ENCODE measurements at places on chromosomes 2 and 18.

- DNase-seq = peak; percentile 54
Measured at GRCh38 chr2:190791347-190791975, 89.2 kb upstream of the GLS start.

GRCh38 chr2:200763422-200763821, 48.3 kb upstream of the BZW1 start:
- no peak for DNase-seq

DNA sequence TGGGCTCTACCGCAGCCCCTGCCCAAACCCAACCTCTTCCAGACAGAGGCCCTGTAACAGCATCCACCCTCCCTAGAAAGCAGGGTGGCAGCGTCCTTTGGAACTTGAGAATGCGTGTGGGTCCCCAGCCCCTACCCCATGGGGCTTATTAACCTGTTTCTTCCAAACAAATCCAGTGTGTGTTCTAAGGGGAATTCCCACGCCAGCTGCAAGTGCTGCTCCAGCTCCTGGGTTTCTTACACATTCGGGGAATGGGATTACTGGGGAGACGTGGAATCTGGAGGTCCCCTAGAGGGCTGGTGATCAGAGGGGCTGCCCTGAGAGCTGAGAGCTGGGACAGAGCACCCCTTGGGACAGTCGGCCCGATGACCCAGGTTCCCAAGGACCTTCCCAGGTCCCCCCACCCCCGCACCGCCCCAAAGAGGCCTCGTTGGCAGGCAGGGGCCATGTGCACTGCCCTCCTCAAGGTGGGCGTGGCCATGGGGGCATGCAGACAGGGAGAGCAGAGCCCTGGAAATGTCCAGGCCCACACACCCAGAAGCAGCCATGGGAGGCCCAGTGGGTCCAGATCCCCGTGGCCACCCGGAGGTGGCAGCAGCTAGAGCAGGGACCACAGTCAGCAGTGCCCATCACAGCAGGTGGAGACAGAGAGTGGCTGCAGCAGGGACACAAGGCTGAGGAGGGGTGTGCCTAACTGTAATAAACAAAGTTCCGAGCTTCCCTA, 18.8 kb upstream of the TEX44 start:
- no peak for DNase-seq

- DNase-seq = no peak
Measured at GRCh38 chr2:73009177-73009839, 62.2 kb downstream of the SFXN5 start.

- DNase-seq = no peak
Measured at GRCh38 chr2:226544596-226545210, 254.9 kb downstream of the IRS1 start.

GRCh38 chr2:20877960-20878359, 55.1 kb upstream of the LDAH start:
- DNase-seq = no peak

- no peak for DNase-seq
Measured at GRCh38 chr2:2389215-2389614, 58.1 kb upstream of the MYT1L start.

GRCh38 chr2:32745191-32745590, 117.3 kb downstream of the TTC27 start:
- DNase-seq = peak; percentile 30

GRCh38 chr2:178947006-178947405, 102.9 kb downstream of the CCDC141 start:
- DNase-seq = no peak

- no peak for DNase-seq
Measured at GRCh38 chr2:108436976-108437375, 12.0 kb upstream of the GCC2 start.

DNA sequence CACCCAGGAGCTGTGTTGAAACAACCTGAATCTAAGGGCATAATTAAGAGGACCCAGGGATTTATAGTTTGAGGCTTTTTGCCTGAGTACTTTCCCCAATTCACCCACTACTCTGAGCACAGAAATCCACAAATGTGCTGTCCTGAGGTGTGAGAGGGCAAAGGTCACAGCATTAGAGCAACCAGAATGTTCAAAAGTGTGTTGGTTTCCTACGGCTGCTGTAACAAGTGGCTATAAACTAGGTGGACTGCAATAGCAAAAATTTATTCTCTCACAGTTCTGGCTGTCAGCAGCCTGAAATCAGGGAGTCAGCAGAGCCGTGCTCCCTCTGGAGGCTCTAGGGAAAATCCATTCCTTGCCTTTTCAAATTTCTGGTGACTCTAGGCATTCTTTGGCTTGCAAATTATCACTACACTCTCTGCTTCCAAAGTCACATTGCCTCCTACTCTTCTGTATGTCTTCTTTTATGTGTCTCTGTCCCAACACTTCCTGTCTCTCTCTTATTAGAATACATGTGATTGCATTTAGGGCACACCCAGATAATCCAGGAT, 91.4 kb upstream of the TACR1 start:
- DNase-seq = peak; percentile 23

DNA sequence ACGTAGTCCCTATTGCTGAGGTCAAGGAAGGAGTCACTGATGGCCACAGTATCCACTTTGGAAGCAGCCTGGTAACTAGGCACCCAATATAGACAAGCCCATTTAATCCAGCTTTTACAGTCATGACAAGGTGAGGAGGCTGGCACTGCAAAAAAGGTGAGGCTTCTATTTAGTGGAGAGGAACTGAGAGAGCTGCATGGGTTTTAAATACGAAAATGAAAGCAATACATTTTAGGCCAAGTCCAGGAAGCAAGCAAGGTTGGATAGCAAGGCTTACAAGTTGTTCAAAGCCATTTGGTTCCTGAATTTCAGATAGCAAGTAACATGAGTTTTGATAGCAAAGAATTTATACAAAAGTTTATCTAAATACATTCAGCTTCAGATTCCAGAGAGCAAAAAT, 80.4 kb downstream of the SGPP2 start:
- DNase-seq = no peak

DNA sequence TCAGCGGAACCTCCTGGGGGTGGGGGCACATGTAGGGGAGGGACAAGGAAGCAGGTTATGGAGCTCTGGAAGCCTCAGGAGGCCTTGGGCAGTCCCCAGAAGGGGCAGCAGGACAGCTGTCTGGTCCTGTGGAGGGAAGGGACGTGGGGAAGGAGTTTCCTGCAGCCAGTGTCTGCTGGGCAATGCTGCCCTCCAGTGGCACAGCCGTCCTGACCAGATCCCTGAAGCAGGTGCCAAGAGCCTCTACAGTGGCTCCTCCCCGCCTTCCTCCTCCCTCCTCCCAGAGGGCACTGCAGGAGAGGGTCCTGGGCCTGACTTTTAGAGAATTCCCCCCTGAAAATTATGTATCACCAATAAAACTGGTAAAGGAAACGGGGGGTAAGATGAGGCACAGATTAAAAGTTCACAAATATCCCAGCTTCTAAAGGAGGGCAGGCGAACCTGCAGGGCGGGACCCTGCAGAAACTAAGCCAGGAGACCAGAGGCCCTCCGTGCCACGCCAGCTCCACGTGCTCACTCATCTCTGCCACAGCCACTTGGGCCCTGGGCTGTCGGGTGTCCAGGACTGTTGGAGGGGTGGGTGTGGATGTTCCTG, 258.5 kb downstream of the TWIST2 start:
- peak; percentile 57 for DNase-seq

DNA sequence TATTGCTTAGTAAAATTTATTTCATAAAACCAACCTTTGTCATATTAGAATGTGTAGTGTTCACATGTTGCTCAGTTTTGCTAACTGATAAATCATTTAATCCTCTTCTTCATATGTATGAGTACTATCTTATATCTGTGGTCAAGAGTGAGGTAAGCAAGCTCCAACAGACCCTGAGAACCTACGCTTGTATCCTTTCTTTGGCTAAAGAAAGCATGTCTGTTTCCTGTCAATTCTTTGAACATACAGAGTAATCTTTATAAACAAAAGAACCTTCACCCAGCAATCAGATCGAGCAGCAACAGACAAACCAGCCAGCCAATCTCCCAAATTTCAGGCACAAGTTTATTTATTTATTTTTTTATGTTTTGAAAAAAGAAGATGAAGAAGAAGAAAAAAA, 6.4 kb downstream of the ADCYAP1 start:
- no peak for DNase-seq

GRCh38 chr2:50922506-50922905, 109.4 kb downstream of the NRXN1 start:
- DNase-seq = no peak

- DNase-seq = no peak
Measured at GRCh38 chr2:229443141-229443540, 172.1 kb upstream of the PID1 start.

- DNase-seq = peak; percentile 58
Measured at GRCh38 chr2:165114346-165114939, 89.4 kb downstream of the SCN3A start.

- no peak for DNase-seq
Measured at GRCh38 chr2:160664603-160665140, 171.1 kb upstream of the RBMS1 start.

GRCh38 chr2:187313831-187314230, 134.2 kb downstream of the CALCRL start:
- DNase-seq = no peak

- DNase-seq = no peak
Measured at GRCh38 chr2:237453671-237454070, 33.4 kb upstream of the MLPH start.

DNA sequence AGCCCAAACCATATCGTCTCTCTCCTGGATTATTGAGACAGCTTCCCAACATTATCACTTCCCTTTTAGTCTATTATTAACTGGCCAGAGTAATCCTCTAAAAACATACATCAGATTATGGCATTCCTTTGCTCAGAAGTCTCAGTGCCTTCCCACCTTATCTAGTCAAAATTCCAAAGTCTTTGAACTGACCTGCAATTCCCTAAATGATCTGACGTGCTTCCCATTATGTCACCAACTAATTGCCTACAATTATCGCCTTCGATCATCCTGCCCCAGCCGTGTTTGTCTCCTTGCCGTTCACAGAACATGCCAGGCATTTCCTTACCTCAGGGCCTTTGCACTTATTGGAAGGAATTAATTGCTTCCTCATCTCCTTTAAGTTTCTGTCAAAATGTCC, 332.4 kb downstream of the IRS1 start:
- DNase-seq = no peak

DNA sequence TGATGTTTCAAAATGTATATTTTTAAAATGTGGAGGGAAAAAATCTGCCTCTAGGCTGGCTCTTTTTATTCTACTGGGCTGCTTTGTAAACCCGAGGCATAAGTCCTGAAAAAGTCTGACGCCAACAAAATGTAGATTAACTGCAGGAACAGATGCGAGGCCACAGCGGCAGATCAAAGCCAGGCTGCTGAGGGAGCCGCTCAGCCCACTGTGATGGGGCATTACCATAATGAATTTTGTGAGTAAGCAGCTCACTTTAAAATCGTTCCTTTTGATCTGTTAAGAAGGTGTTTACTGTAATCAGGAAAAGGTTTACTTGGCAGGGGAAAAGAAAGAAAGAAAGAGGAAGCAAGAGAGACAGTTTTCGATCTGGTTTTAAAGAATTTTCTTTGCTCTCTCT, 269.0 kb downstream of the ICOS start:
- DNase-seq = no peak

- DNase-seq = no peak
Measured at GRCh38 chr2:100394111-100394641, 23.3 kb downstream of the CHST10 start.

- no peak for DNase-seq
Measured at GRCh38 chr18:75227535-75228296, 17.1 kb downstream of the TSHZ1 start.

- no peak for DNase-seq
Measured at GRCh38 chr2:25966531-25967270, 15.6 kb downstream of the KIF3C start.

DNA sequence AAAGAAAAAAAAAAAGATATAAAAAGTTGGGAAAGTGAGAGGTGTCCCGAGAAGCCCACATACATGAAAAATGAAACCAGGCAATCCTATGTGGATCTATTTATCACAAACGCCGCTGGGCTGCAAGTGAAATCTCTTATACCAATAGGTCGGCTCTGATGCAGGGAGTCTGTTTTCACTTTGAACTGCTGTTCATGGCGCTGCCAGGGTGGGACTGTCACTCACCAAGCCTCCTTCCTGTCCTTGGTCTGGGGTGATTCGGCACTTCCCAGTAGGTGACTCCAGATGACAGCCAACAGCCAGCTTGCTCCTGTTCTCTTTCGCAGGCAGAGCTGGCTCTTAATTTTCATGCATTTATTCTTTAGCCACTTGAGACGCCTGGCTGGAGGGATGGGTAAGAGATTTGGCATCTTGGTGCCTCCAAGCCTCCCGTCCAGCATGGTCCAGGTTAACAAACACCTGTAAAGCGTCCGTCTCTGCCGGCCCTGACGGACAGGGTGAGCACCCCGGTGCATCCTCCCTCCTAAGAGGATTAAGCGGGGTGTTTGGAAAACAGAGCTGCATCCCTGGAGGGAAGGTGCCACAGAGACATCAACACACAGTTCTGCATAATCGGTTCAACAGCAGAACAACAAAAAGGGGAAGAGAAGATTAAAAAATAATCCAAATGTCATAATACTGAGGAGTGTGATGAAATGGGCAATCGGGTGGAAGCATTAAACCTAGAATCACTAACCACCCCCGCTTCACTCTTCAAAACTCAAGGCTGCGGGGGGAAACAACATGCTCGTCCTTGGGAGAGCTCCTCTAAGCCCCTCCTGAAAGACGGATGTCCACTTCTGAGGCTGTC, 58.7 kb downstream of the STEAP3 start:
- DNase-seq = no peak

DNA sequence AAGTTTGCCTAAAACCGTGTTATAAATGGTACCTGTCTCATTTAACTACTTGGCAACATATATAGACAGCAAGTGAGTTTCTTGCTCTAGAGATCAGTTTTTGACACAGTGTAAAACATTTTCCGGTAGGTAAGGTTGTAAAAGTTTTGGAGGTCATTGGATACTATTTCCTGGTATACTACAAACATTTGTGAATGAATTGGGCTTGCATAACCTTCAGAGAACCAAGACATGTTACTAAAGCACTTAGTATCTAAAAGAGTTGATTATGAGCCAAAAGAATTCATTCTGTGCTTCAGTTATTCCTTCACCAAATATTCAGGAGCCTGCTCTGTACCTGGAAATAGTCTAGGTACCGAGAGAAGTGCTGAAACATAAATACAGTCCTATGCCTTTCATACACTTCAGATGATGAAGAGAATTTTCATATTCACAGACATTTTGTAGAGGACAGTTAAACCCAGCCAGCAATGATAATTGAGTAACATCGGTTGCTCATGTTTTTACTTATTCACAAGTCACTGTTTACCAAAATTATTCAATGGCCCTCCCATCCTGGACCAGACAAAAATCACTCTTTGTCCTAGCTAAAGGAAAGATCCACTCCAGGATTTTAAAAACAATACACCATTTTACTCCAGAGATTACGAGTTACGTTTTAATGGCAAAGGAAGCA, 319.4 kb upstream of the RBMS1 start:
- DNase-seq = no peak

DNA sequence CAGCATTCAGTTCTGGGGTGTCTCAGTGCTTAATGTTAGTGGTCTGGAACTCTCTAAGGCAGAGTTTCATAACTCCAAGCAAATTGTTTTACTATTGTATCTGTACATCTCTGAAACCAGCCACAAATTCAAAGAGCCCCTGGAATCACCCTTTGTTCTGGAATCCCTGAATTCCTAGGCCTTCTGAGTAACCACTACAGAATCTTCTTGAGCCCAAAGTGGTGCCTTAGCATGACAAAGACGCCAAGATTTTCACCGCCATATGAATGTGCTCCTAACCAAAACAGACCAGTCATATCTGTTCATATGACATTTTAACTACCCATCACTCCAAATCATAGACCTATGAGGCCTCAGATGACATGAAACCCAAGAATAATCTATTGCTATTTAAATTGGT, 668.1 kb downstream of the EPHA4 start:
- no peak for DNase-seq

All from RKO (cell line).